ENCODE measurements at places on chromosomes 2 and 18.
A peak's percentile ranks its signal among the peaks of the same experiment; 100 is the strongest.

- DNase-seq = no peak
These were observed 56.1 kb downstream of the MSH2 start for GRCh38 chr2:47459021-47459420.

DNA sequence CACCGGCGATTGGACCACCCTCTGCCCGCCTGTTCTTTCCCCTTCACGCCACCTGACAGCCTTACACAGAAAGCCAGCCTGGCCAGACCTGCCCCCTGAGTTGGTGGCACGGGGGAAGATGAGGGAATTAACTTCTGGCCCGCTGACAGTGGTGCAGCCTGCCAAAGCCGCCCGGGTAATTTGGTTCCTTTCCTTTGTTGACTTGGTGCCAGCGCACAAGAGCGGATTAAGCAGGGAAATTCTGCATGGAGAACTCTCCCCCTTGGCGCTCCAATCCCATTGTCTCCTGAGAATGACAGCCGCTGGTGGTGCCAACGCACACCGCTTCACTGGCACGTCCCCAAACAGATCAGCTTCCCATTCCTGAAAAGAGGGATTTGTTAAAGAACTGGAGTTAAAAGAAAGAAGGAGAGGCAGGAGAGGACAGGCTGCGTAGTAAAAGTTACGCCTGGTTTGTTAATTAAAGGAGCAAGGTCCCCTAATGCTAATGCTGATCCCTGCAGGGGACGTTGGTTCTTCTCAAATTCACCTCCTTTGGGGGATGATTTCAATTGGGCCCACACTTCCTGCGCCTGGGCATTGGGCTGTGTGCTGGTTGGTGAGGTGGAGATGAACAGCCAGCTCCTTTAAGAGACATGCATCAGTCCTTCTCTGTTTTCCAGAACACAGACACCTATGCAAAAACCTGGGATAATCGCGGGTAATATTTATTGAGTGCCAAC, 286.8 kb downstream of the MYCN start:
- DNase-seq = no peak

GRCh38 chr18:61992923-61993322, 100.1 kb upstream of the RNF152 start:
- DNase-seq = no peak

DNA sequence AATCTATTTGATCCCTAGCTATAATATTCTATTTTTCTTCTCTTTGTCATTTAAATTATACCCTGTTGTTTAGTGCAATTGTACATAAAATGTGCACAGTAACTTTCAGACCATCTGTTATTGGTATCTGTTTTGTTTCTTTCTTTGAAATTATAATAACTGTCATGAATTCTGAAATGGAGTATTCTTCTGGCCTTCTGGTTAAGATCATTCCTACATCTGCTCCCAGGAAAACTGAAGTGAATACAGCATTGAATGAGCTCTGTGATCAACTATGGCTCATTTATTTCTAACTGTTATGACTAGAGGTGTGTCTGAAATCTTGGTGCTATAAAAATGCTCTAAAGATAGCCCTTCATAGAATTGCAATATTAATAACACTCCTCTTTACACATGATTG, 788.4 kb upstream of the TMEFF2 start:
- no peak for DNase-seq

DNA sequence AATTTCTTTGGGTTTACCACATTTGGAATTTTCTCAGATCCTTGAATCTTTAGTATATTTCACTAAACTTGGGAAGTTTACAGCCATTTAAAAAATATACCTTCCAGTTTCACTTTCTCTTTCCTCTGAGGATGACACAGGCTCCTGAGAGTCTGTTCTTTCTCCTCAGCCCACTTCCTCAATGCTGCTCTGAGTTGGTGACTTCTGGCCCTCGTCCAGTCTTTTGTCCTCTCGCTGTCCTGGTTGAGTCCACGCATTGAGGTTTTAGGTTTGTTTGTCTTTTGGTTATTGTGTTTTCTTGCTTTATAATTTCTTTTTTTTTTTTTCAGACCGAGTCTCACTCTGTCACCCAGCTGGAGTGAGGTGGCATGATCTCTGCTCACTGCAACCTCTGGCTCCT, 40.7 kb upstream of the GALR1 start:
- peak; percentile 53 for DNase-seq

DNA sequence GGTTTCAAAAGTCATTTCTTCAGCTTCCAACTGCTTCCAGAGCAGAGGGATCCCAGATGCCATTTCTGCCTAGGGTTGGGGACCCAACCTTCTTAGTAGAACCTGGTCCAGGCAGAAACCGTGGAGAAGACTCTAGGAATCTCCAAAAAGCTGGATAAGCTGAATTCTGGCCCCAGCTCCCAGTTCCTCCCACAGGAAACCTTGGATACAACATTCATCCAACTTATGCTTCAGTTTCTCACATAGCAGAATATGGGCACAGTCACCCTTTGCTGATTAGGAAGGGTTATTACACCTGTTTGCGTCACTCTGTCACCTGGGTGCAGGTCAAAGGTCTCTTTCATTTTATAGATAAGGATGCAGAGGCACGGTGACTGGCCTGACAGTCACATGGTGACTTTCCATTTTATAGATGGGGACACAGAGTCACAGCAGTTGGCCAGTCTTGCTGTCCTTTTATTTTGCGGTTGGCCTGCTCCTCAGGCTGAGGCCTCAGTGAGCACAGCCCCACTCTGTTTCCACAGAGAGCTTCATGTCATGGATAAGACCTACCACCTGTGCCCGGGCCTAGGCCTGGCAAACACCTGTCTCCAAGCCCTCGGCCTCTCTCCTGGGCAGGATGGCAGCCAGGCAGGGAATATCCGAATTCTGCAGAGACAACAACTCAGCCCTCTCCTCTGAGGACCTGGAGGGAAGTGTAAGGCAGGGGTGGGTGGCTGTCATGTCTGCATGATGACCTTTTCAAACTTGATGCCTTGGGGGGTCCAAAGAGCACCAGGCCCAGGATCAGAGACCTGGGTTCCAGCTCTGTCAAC, 148.8 kb downstream of the SMAD7 start:
- no peak for DNase-seq

DNA sequence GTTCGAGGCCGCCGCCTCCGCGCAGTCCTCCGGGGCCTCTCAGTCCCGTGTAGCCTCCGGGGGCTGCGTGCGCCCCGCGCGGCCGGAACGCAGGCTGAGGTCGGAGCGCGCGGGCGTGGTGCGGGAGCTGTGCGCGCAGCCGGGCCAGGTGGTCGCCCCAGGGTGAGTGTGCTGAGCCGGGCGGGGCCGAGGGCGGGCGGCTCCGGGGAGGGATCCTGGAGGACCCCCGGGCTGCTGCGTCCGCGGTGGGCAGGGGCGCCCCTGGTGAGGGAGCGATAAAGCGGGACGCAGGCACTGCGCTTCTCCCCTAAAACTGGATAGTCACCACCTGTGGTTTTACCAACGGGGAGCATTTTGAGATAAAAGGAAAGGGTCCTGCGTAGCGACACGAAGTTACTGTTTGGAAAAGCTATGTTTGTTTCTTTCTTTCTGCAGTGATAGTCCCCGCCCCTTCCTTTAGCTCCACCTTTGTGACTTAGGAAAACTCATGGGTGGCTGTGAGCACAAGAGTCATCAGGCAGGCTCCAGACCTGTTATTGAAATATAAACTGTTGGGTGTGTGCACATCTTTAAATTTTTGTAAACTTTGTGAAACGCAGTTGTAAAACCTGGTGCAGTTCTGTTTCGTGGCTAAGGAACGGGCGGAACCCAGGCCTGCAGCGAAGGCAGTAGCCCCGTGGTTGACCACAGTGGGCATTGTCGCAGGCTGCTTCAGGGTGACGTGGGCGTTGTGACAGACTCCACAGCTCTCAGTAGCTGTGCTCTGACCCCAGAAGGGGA, 687 bp downstream of the CTDP1 start:
- DNase-seq = no peak

GRCh38 chr2:58497168-58497567, 256.0 kb upstream of the FANCL start:
- no peak for DNase-seq
